Stimulated activated CD4-positive, alpha-beta T cell treated with anti-CD3 and anti-CD28 coated beads, Interleukin-1b, Interleukin-23, amount 100 ng/mL, for 4 hours (primary cell): ENCODE measurements at places on chromosomes 1 and 21.

- DNase-seq: no peak
Observed at GRCh38 chr1:150322310-150322709, 977 bp downstream of the PRPF3 start.

DNA sequence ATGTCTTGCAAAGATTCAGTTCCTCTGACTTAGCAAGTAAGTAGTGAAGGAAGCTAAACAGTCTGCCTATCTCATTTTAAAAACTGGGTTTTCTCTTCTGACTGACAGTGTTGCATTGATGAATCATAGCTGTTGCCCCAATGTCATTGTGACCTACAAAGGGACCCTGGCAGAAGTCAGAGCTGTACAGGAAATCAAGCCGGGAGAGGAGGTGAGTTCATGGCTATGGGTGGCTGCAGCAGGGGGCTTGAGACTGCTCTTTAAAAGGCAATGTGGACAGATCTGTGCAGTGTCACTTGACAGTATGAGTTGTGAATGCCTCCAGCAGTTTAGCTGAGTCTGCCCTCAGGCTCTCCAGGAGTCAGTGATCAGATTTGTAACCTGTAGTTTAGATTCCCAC lies 46.6 kb downstream of the SMYD2 start:
- no peak for DNase-seq

GRCh38 chr1:90334137-90334536 lies 339.2 kb downstream of the ZNF326 start:
- no peak for DNase-seq

- DNase-seq: no peak
Observed at GRCh38 chr1:154769193-154769895, 100.7 kb downstream of the KCNN3 start.

GRCh38 chr1:114745291-114745690 lies 12.5 kb downstream of the CSDE1 start:
- no peak for DNase-seq
